CD4-positive, alpha-beta T cell treated with Interleukin-1 beta for 1 hour (primary cell): ENCODE measurements at places on chromosomes 7 and 10.

GRCh38 chr10:29428486-29428885, 139.6 kb downstream of the LYZL1 start:
- no peak for DNase-seq

- DNase-seq, result no peak
These were observed 40.6 kb downstream of the NHLRC2 start for GRCh38 chr10:113895018-113895417.

GRCh38 chr10:4776234-4776638, 49.8 kb upstream of the AKR1E2 start:
- DNase-seq, result no peak

DNA sequence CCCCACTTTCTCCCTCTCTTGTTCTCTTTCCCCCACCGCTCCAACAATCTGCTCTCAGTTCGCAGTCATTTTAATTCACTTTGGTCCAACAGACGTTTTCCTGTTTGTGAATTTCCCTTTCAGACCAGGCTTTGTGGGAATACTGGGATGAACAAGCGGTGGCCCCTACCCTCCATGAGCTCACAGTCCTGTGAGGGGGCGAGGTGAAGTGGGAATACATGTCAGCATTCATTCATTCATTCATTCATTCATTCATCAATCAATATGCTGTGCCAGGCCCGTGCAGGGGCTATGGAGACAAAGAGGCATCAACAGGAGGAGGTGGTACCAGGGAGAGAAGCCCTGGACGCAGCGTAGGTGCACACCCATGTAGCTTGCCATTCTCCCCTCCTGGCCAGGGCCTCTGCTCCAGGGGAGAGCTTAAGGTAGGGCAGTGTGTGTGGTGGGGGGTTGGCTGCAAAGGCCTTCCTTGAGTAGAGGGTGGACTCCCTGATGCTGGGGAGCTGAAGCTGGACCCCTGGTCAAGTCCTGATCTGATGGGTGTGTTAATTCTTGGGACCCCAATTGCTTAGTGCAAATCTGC, 16.1 kb downstream of the PRF1 start:
- no peak for DNase-seq

GRCh38 chr10:7412928-7413282, 2.1 kb upstream of the SFMBT2 start:
- no peak for DNase-seq

- DNase-seq, result no peak
These were observed 270.7 kb downstream of the PRPF18 start for GRCh38 chr10:13857451-13857850.

- DNase-seq, result peak; percentile 46
These were observed 11.9 kb downstream of the FLNC start for GRCh38 chr7:128841921-128842673.

GRCh38 chr10:82826132-82826531, 951.1 kb downstream of the NRG3 start:
- no peak for DNase-seq

- DNase-seq, result no peak
These were observed 52.3 kb upstream of the STRIP2 start for GRCh38 chr7:129381710-129382484.

GRCh38 chr10:68870061-68870460, 31.1 kb upstream of the DDX50 start:
- DNase-seq, result no peak

DNA sequence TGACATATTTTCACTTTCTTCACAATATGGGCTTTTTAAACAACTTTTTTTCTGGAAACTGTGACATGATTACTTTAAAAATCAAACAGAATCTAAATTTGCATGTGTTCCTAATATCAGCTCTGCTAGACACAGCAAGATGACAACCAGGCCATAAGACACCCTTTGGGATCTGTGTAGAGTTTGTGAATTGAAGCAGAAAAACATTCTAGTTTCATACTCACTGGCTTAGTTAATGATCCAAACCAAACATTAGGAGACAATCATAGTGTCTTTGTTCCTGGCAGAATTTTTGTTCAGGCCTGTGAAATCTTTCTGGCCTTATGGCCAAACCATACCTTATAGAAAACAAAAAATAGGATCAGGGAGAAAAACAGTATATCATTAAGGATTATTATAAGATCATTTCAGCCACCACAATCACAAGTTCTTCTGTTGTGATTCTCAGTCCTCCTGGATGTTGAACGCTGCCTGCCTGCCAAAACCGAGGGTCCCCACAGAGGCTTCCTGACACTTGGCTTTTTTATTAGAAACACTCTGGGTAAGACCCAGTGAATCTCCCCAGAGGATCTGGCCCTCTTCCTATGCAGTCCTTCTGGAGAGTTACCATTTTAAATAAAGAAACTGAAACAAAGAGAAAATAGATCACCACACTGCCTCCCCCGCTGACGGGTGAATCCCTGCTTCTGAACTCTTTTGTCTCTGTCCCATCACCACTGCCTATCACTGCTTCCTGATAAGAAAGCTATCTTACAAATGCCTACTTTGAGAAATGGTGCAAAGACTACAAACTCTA, 79.2 kb upstream of the PPP1R3C start:
- DNase-seq, result no peak

DNA sequence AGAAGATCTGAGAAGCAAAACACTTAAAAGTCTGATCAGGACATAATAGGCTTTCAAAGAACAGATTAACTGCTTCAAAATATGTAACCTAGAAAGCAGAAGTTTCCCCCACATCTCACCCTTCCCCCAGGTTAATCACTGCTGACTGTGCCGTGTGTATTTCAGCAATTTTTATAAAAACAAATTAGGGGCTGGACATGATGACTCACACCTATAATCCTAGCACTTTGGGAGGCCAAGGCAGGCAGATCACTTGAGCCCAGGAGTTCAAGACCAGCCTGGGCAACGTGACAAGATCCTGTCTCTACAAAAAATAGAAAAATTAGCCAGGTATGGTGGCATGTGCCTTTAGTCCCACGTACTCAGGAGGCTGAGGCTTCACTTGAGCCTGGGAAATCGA, 67.6 kb upstream of the GATA3 start:
- no peak for DNase-seq

- no peak for DNase-seq
These were observed 143.4 kb upstream of the EGR2 start for GRCh38 chr10:62959553-62959952.

DNA sequence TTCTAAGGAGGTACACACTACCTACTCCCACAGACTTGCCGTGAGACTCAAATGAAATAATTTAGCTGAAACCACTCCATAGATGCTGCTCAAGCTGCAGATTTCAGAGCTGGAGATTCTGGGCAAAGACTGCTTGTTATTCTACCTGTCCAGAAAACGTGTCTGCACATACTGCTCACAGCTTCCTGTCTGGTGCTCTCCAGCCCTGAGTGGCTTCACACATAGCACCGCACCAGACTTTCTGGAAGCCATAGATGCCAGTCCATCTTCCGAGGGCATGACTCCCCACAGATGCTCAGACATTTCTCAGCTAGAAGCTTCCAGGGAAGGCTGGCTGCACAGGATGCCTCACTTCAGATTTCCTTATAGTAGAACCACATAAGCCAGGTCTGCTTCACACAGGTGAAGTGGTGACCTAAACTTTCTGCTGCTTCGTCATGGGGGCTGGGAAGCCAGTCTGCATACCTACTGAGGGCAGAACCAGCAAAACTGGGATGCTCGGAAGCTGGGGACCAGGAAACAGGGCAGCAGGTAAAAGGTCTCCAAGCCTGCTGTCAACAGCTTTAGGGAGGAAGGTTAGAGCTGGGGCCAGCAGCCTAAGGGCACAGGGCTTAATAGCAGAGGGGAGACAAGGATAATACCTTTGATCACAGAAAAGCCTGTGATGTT, 18.2 kb downstream of the CCDC6 start:
- no peak for DNase-seq
